ENCODE measurements at places on chromosomes 3 and 15.

GRCh38 chr3:139764069-139764905 is 86.5 kb upstream of the NMNAT3 start:
- no peak for DNase-seq

GRCh38 chr3:38541806-38542205 is 45.7 kb downstream of the EXOG start:
- no peak for DNase-seq

DNA sequence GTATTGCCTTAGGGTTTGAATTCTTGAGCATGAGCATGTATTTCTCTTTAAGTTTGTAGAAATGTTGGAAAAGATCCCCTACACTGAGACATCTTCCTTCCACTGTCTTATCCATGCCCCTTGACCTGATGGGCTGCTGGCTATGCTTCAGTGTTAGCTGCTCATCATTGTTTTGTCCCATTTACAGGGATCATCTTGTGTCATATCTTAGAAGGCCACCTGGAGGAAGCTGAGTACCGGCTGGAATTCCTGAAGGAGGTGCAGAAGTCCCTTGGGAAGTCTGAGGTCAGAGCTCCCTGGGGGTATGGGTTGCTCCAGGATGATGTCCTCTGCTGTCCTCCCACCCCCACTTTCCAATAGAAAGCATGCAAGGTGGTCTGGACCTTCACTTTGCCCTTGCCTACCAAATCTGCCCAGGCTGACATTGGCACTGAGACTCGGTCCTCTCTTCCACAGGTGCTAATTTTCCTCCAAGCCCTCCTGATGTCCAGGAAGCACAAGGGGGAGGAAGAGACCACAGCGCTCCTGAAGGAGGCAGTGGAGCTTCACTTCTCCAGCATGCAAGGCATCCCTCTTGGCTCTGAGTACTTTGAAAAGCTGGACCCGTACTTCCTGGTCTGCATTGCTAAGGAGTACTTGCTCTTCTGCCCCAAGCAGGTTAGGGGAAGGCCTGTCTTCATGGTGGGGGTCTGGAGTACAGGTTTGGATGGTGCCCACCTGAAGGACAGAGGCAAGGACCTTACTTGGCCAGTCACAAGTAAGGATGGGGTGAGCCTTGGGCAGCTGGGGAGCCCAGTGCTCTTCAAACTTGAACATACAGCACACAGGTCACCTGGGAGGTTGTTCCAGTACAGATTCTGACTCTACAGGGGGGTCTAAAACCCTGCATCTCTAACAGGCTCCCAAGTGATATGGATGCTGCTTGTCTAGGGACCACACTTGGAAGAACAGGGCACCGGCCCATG is 17.7 kb downstream of the TTC21A start:
- DNase-seq, result peak; percentile 67

GRCh38 chr3:182214416-182214815 is 502.7 kb downstream of the SOX2 start:
- no peak for DNase-seq

- no peak for DNase-seq
These were observed 31.6 kb downstream of the PIK3CB start for GRCh38 chr3:138803006-138803653.

- DNase-seq, result peak; percentile 93
These were observed 63.3 kb downstream of the ZNF106 start for GRCh38 chr15:42427429-42428223.

DNA sequence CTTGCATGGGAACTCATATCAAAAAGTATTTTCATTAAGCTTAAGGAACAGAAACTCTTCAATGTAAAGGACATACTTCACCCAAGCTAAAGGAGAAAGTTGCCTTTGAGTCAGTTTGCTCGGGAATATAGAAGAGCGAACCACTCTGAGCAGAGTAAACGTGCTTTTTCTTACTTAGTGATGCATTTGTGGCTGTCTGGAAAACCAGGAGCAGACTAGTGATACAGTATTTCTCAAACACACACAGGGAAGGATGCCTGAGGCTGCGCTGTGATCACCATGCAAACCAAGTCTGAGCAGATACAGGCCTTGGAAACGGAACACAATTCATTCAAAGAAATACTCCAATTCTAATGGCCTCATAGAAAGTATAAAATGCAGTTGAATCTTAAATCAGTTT is 121.0 kb upstream of the CDIN1 start:
- DNase-seq, result no peak

DNA sequence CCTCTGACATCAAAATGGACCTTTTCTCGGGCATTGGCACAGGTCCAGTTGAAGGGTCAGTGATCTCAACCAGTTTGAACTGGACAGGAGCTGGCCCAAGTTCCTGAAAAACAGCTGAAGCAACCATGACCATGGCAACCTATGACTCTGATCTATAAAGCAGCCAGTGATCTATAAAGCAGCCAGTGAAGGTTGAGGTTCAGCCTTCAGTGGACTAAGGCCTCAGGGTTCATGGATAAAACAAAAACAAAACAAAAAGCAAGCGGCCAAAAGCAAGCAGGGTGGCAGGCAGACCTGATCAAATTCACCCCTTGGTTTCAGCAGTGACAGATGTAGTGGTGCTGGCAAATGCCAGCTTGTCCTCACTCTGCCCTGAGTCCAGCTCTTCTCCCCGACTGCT is 10.0 kb upstream of the CHRNB4 start:
- no peak for DNase-seq

- DNase-seq, result peak; percentile 16
These were observed 82.5 kb upstream of the PSMD6 start for GRCh38 chr3:64105816-64106215.

DNA sequence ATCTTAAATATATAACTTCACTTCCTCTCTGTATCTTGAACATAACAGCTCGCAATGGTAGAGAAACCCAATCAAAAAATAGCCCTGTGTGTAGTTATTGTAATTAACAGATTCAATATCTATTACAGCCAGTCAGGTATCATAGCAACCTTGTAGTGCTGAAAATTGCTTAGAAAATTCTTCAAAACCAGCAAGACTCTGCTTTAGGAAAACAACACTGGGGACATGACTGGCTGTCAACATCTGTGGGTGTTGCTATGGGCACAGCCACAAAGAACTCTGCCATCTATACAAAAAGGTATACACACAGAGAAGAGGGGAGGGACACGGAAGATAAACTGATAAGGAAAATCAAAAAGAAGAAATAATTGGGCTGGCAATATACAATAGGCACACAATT is 101.2 kb downstream of the WDR72 start:
- DNase-seq, result no peak

- DNase-seq, result no peak
These were observed 144.6 kb downstream of the ALDH1A2 start for GRCh38 chr15:57920911-57921310.

- peak; percentile 52 for DNase-seq
These were observed 36.3 kb upstream of the UTS2B start for GRCh38 chr3:191366675-191367074.

GRCh38 chr15:91183596-91183995 is 83.5 kb downstream of the SV2B start:
- no peak for DNase-seq

- DNase-seq, result no peak
These were observed 17.8 kb downstream of the ADCY5 start for GRCh38 chr3:123431007-123431657.

DNA sequence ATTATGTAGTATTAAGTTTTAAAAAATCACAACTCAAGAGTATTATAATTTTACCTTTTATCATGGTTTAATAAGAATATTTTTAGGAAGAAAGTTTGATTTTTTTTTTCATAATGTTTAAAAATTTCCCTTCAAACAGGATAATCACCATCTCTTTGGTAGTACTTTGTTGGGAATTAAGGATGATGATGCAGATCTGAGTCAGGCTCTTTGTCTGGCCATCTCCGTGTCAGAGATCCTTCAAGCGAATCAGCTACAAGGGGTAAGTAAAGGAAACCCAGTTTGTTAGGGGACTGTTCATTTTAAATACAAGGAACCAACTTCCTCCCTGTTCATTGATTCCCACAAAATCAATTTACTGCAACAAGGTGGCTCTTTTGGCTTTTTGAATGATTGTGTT is 36.8 kb upstream of the NIT2 start:
- DNase-seq, result peak; percentile 68

GRCh38 chr3:58617338-58617761 is 40.2 kb upstream of the FAM107A start:
- no peak for DNase-seq

Data from GM23248 (cell line).